ENCODE measurements at places on chromosomes 5 and 9.
A peak's percentile ranks its signal among the peaks of the same experiment; 100 is the strongest.

- no peak for DNase-seq
These were observed 75.1 kb upstream of the RAI14 start for GRCh38 chr5:34580983-34581382.

DNA sequence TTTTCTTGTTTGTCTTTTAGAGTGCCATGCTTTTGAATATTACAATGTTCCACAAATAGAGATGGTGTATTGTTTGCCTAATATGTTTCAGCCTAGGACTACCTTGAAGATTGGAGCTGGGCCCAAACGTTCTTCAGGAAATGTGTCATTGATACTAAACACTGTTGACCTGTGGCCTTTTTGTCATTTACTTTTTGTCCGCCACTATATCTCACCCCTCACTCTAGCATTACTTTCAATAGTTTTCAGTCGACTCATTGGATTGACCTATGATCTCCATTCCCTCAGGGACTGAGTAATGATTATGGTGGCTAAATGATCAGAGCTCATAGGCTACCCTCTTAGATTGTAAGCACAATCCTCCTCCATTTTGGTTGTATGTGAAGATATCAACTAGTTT lies 115.8 kb downstream of the NUDT12 start:
- DNase-seq = no peak

DNA sequence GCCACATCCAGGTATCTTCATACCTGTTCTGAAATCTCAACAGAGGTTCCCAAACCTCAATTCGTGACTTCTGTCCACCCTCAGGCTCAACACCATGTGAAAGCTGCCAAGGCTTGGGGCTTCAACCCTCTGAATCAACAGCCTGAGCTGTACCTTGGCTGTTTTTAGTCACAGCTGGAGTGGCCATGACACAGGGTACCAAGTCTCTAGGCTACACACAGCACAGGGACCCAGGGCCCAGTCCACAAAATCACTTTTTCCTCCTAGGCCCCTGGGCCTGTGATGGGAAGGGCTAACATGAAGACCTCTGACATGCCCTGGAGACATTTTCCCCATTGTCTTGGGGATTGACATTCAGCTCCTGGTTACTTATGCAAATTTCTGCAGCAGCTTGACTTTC lies 464.9 kb downstream of the ELAVL2 start:
- DNase-seq = no peak

DNA sequence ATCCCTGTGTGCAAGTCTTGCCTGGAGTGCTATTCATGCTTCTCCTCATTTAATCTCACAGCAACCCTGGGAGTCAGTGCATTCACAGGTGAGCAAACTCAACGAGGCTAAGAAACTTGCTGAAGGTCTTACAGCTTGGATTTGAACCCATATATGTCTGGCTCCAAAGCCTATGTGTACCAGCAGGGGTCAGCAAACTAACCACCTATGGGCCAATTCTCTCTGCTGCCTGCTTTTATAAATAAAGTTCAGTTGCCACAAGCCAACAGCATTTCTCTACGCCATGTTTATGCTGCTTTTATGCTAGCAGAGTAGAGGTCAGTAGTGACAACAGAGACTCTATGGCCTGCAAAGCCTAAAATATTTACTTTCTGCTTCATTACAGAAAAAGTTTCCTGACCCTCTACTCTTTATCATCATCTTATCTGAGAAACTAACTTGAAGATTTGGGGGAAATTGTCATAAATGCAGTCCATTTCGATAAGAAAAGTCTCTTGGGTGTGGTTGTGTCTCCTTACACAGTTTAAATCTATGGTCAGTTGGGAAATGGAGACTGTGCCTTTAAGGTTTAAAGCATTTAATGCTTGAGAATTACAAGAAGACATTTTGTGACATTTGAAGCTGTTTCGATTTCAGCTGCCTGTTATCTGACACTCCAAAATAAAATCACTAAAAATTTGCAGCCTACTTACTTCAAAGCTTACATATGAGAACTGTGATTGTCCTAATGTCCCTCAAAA lies 137.7 kb downstream of the PRELID2 start:
- DNase-seq = peak; percentile 3

DNA sequence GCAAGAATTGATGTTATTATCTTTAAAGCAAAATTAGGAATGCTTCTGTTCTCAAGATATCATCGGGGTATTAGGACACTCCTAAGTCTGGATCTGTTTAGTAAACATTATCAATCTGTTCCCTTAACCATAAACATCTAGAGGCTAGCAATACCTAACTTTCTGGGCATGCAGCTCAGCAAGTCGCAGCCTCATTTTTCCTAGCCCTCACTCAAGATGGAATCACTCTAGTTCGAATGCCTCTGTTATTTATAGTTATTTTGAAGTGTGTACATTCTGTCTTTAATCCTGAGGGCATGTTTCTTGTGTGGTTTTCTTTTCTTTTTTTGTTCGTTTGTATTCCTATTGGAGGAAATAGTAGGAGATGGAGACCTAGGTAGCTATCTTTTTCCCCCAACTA lies 66.9 kb downstream of the FER start:
- DNase-seq = no peak

- DNase-seq = no peak
These were observed 413 bp upstream of the OXCT1 start for GRCh38 chr5:41870627-41871048.

- no peak for DNase-seq
These were observed 128.5 kb upstream of the HMHB1 start for GRCh38 chr5:143683459-143683858.

DNA sequence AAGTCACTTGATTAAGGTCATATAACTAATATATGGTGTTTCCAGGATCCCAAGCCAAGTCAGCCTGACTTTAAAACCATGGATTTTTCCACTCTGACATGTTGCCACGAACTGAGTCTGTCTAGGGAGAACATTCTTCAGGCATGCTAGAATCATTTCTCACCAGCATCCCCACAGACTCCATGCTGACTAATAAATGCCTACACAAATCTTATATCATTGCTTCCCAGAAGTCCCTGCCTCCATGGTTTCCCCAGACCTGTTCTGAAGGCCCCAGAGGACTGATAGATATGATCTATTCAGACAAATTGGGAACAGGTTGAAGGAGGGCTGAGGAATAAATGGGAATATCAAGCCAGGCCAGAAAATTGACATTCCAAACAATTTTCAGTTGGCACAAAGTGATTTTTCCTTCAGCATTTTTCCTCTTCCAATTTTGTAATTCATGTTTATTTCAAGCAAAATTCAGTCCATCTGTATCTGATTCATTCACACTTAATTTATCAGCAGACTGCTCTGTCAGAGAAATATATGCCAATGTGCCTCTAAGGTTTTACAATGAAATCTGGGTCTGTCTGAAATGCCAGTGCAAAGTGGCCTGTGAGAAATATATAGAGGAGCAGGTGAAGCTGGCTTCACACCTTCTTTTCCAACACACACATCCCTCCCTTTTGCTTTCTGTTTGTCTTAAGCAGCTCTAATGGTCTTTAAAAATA lies 413.6 kb upstream of the TNC start:
- no peak for DNase-seq
